ENCODE measurements at places on chromosomes 12 and 14.
A peak's percentile ranks its signal among the peaks of the same experiment; 100 is the strongest.

DNA sequence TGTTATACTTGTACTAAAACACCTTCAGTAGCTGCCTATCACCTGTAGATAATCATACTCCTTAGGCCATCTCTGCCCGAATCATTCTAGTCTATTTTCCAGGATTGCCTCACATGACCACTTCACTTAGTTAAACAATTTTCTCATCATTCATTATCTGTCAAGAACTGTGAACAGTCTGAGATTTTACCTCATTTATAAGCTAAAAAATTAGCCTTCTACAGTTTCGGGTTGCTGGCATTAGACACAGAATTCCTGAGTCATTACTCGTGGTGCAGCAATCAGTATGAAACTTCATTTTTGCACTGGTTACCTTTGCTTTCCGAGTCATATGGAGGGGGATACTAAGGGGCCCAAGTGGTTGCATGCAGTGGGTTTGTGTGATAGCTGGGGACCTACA, 57.6 kb upstream of the OTOGL start:
- no peak for DNase-seq

- no peak for DNase-seq
These were observed 116.7 kb downstream of the KCNMB4 start for GRCh38 chr12:70482764-70483163.

DNA sequence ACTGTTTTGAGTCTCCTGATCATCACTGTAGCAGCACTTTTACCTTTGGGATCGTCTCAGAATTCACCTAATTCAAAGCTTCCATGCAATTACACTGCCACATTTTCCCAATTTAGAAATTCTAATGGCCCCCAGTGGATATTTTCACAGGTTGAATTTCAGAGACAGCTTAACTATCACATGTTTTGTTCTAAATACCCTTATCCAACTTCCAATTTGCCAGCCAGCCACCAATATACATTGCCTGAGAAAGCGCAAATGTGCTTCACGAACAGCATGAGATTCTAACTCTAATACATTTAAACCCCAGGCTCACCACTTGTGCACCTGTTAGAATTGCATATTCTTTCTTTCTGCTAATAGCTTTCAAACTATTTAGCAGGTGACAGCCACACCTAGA, 1160.9 kb upstream of the TMEM132C start:
- DNase-seq, result no peak

- no peak for DNase-seq
These were observed 34.6 kb downstream of the FIGNL2 start for GRCh38 chr12:51813931-51814310.

GRCh38 chr14:78921856-78922255, 751.7 kb downstream of the NRXN3 start:
- DNase-seq, result no peak

DNA sequence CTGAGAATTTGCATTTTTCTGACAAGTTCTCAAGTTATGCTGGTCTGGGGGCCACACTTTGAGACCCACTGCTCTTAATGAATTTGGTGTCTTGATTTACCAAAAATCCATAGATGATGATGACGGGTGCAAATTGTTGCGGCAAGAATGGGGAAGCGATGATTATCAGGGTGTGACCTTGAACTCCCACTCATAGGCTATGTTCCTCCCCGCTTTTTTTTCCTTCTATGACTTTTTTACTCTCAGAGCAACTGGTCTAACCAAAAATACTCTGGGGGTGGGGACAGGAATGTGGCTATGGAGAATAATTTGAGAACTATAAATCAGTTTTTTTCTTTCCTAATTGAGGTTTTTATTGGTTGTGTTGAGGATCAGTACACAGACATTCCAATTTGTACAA, 83.6 kb downstream of the PPFIBP1 start:
- no peak for DNase-seq

GRCh38 chr14:50967103-50967502, 22.8 kb upstream of the PYGL start:
- no peak for DNase-seq

- peak; percentile 56 for DNase-seq
These were observed 1311.5 kb downstream of the TMEM121 start for GRCh38 chr14:106837870-106838269.

- no peak for DNase-seq
These were observed 350.3 kb downstream of the GXYLT1 start for GRCh38 chr12:41794336-41794735.

- no peak for DNase-seq
These were observed 61.2 kb upstream of the GSC start for GRCh38 chr14:94831085-94831484.

GRCh38 chr12:109968032-109968420, 28.1 kb downstream of the GIT2 start:
- DNase-seq, result no peak

GRCh38 chr14:44988694-44989093, 26.7 kb downstream of the TOGARAM1 start:
- DNase-seq, result no peak

- no peak for DNase-seq
These were observed 66.7 kb upstream of the ATP2B1 start for GRCh38 chr12:89775063-89775985.

GRCh38 chr14:53391631-53392285, 238.6 kb upstream of the DDHD1 start:
- DNase-seq, result no peak

- no peak for DNase-seq
These were observed 195.3 kb upstream of the IGF1 start for GRCh38 chr12:102675672-102676071.

DNA sequence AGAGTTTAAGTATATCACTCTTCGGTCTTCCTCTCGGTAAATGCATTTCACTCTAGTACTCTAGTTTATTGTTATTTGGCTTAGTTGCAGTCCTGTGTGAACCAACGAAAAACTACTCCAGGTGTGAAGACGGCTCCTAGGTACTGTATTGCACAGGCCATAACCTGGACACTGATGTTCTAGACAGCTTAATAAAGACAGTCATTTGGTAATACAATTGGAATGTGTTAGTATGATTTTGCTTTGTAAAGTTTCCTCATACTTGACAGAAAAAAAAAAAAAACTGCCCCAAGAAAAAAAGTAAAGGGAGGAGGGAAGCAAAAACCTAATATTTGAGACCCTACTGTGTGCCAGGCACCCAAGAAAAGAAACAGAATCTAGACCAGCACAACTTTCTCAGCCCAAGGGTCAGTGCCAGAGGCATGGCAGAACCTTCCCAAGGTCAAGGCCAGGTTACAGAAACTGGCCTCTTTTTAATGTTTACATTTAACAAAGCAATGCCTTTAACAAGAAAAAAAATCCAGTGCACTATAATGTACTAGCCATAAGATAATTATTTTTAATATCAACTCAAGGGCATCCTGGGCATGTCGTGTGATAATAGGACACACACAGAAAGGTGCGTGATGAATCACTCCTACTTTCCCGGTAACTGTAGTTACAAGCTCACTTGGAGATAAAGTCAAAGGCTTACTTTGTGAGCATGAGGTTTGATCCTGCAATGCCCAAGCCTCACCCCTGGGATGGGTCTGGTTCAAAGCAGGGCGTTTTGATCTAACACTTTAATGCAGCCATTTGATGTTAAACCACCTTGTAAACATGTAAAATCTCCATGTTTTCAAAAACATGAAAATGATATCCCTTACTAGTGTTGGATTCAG, 110.6 kb downstream of the BMP4 start:
- DNase-seq, result no peak

DNA sequence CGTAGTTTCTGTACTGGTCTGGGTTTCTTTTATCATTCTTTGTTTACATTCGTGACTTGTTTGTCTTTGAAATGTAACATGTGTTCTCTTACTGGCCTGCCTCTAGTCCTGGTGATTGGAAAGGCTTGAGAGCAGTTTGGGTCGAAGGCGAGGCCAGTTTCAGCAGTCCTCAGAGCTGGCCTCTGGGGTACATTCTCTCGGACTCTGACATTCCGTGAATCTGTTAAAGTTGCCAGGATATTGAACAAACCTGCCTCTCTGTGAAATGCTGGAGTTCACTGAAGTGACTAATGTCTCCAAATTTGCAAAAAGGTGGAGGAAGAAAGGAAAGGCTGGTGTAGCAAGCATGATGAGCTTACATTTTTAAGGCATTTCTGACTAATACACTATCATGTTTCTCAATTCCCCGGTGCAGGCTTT, 1.5 kb downstream of the PLEKHA5 start:
- peak; percentile 31 for DNase-seq

DNA sequence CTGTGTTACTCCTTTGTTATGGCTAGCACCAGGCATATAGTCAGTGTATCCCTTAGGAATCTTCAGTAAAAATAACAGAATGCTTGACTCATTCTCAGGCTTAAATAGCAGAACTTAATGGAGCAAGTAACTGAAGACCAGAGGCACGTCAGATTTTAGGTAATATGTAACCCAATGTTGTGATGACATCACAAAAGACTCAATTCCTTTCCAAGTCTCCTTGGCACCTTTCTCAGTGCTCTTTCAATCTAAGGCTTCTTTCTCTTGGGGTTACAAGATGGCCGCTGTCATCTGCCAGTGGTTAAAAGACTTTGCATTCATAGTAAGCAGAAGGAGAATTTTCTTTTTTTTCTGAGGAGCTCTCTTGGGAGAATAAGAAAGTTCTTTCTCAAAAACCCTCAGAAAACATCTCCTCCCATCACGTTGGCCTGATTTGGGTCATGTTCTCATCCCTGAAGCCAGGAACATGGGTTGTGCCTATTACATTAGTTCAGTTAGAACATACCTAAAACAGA, 33.4 kb upstream of the DCN start:
- no peak for DNase-seq

- DNase-seq, result no peak
These were observed 44.1 kb downstream of the TSPAN11 start for GRCh38 chr12:30970559-30971197.

DNA sequence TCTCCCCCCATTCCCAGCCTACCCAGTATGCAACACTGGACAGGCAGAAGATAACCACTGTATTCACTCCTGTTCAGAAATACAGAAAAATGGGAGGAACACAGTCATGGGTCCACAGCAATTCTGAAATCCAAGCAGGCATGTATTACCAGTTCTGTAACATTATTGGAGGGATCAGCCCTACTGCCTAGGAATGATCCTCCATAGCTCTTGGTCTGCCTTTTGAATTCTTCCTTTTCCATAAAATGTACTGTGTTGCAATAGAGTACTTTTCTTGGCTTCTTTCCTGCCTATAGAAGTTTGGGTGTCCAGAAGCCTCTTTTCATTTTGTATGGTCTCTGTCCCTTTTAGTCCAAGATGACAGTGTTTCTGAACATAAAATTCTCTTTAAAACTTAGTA, 46.5 kb downstream of the SPATS2 start:
- no peak for DNase-seq

GRCh38 chr12:14936224-14936861, 2.0 kb downstream of the ERP27 start:
- no peak for DNase-seq

GRCh38 chr12:96121271-96121711, 72.9 kb upstream of the ELK3 start:
- DNase-seq, result no peak

- DNase-seq, result peak; percentile 78
These were observed 61.9 kb upstream of the MAX start for GRCh38 chr14:65164068-65164824.

GRCh38 chr12:131138638-131139362, 185.1 kb downstream of the ADGRD1 start:
- no peak for DNase-seq

- no peak for DNase-seq
These were observed 12.1 kb downstream of the SERPINA5 start for GRCh38 chr14:94593376-94593748.

DNA sequence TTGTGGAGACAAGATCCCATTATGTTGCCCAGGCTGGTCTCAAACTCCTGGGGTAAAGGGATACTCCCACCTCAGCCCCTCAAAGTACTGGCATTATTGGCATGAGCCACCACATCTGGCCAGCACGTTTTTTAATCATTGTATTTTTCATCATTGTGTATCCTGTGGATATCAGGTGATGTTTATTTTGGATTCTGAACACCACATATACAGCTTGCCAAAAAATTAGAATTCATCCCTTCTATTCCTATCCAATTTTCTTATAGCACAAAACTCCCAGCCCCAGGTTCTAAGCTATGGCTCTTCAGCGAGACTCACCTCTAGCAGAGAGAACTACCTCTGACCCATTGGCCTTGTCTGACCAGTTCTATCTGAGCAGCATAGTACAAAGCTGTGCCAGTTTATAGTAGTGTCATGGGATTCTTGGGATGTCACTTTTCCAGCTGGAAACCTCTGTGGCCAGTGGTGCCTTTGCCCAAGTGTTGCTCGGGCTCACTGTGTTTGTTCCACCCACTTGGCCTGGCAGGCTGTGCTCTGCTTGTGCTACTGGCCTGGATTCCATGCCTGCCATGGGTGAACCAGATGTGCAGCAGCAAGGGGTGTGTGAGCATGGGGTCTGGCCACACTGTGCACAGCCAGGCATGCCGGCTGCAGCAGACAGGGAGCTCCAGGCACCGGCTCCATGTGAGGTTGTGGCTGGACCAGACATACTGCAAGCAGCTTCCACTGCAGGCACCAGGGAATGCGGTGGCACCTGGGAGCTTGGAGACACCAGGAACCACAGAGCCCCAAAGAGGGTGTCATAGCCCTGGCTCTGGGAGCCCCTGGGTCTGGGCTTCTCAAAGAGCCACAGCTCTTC, 37.2 kb downstream of the TIMELESS start:
- no peak for DNase-seq

- peak; percentile 37 for DNase-seq
These were observed at the start of gene EVL for GRCh38 chr14:100065111-100065871. Gene EVL, plus strand, starts transcription at chr14:100065422. Its CDS starts 79 bp downstream, at chr14:100065501.

DNA sequence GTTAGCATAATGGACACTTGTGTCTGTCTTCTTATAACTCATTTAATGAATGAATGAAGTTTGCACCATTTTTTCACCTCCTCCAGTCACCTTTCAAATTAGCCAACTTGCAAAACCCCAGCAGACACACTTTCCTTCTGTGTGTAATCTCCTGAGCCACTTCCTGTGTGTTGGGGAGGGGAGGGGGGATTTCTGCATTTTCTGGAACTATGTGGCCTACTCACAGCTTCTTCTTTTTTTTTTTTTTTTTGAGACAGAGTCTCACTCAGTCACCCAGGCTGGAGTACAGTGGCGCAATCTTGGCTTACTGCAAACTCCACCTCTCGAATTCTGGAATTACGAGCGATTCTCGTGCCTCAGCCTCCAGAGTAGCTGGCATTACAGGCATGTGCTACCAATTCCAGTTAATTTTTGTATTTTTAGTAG, 4.1 kb upstream of the SERPINA1 start:
- DNase-seq, result no peak
